ENCODE measurements at places on chromosomes 13 and 19. TPM values are rescaled to one million over a fixed set of nuclear protein-coding genes. Genes with fewer than 3 reads are reported as not detected.

SLC10A2 gene
- total RNA-seq = not detected

TMEM145 gene
- total RNA-seq = 7.1 TPM

CPB2 gene
- not detected for total RNA-seq

ZNF329 gene
- 16.5 TPM for total RNA-seq

RNF17 gene
- not detected for total RNA-seq

LAIR1 gene
- total RNA-seq = 0.37 TPM

EPS8L1 gene
- total RNA-seq = 43.8 TPM

THSD8 gene
- 50.2 TPM for total RNA-seq

FCHO1 gene
- 26.8 TPM for total RNA-seq

CEACAM1 gene
- total RNA-seq = 1.2 TPM

APC2 gene
- 1.4 TPM for total RNA-seq

CLN5 gene
- total RNA-seq = 9.3 TPM

CD320 gene
- 121 TPM for total RNA-seq

PSG2 gene
- not detected for total RNA-seq

Data from WTC11 (cell line).